SK-N-SH treated with all-trans-retinoic acid at 6 μM for 48 hours (cell line): ENCODE measurements at places on chromosomes 4 and X.

GRCh38 chr4:100895556-100896197 is 377.9 kb upstream of the EMCN start:
- peak; percentile 75 for ATAC-seq

DNA sequence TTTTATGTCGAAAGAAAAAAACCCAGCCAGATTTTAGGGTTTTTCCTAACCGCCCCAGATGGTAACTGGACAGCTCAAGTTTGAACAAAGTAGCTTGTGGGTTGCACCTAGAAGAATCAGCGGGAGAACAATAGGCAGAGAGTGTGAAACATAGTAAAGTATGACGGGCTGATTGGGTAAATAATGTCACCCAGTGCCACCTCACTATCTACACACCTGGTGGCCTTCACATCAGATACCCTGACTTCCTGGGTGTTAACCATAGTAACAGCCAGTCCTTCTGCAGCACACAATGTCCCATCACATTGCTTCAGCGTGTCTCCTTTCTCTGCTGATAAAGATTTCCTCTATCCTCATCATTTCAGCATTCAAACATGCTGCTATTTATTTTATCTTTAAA is 159.1 kb upstream of the HS3ST1 start:
- ATAC-seq, result no peak

- ATAC-seq, result no peak
These were observed 42.6 kb downstream of the ELF2 start for GRCh38 chr4:139134403-139134802.

GRCh38 chrX:39874202-39874816 is 223.4 kb downstream of the BCOR start:
- no peak for ATAC-seq

- ATAC-seq, result no peak
These were observed 91.4 kb downstream of the BCOR start for GRCh38 chrX:40006106-40007017.
